ENCODE measurements at places on chromosomes 3 and 15.

- DNase-seq, result no peak
Observed at GRCh38 chr3:114242947-114243346, 5.6 kb upstream of the ZNF80 start.

GRCh38 chr3:107446706-107447105, 69.5 kb downstream of the CCDC54 start:
- no peak for DNase-seq

DNA sequence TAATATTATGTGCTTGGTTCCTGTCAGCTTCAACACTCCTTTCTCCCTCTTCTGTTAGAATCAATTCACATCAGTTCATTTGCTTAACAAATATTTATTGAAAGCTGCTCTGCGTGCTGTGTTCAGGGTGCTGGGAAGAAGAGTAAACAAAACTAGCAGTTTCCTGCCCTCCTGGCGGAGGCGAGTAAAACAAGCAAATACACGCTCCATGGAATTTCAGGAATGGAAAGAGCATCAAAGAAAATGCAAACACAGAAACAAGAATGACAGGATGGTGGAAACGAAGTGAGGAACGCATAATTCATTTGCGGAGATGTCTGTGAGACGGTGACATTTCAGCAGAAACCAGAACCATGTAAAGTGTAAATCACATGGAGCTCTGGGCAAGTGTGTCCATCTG, 49.4 kb upstream of the SPTSSB start:
- no peak for DNase-seq

DNA sequence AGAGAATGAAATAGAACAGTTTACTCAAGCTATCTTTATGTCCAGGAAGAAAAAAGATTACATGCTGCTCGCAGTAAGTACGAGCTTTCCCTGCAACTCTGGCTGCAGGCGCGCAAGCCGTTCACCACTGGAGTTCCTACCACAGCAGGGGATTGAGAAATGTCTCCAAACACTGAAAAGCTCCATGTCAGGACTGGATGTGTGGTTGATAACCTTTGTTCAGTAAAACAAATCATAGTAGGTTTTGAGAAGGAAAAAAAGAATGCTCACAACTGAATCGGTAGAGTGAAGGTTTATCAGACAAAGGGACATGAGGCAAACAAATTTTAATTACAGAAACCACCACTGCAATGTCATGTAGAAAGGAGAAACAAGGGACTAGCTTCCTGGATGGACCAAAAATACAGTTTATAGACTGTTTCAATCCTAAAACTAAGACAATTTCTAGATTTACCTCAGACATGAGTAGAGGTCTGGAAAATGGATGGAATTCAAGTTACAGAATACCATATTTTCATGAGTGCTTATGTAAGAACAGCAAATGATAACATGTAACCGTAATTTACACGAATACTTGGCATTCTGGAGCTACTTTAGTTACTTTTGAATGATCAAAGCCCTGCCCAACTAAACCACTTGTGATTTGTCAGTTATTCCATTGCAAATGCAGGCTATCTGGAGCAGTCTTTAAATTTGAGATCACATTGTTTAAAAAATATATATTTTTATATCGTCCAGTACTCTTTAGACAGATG, 471.1 kb downstream of the SHQ1 start:
- DNase-seq, result no peak

DNA sequence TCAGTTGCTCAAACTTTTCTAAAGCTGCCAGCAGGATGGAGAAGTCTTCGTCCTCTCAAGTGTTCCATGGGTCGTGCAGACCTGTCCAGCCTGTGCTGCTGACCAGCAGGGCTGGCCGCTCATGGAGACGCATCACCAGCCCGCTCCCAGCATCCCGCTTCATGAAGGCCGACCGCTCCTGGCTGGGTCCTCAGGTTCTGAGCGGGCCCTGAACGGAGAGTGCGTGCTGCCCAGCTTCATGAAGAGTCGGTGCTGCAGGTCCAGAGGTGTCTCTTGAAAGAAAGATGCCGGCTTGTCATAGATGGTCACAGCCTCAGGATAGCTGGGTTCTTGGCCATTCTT, 75.8 kb upstream of the KCNAB1 start:
- no peak for DNase-seq

GRCh38 chr3:33711100-33711499, 7.0 kb downstream of the CLASP2 start:
- no peak for DNase-seq

- DNase-seq, result no peak
Observed at GRCh38 chr3:10709110-10709781, 106.8 kb upstream of the SLC6A11 start.

DNA sequence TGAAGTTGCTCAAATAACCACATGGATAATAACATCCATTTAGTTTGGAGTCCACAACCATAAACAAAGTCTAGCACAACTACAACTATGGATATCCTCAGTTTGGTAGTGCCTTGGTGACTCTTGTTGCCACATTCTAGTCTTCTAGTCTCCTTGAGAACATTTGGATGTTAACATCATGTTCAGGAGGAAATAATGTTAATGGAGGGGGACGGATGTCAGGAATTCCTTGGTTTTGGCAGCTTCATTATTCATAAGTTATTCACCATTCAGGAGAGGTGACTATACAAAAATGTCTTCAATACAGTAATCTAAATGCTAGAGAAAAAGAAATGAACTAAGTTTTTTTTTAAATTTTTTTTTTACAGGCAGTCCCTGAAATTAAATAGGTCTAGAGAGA, 26.4 kb upstream of the GABPB1 start:
- DNase-seq, result no peak

DNA sequence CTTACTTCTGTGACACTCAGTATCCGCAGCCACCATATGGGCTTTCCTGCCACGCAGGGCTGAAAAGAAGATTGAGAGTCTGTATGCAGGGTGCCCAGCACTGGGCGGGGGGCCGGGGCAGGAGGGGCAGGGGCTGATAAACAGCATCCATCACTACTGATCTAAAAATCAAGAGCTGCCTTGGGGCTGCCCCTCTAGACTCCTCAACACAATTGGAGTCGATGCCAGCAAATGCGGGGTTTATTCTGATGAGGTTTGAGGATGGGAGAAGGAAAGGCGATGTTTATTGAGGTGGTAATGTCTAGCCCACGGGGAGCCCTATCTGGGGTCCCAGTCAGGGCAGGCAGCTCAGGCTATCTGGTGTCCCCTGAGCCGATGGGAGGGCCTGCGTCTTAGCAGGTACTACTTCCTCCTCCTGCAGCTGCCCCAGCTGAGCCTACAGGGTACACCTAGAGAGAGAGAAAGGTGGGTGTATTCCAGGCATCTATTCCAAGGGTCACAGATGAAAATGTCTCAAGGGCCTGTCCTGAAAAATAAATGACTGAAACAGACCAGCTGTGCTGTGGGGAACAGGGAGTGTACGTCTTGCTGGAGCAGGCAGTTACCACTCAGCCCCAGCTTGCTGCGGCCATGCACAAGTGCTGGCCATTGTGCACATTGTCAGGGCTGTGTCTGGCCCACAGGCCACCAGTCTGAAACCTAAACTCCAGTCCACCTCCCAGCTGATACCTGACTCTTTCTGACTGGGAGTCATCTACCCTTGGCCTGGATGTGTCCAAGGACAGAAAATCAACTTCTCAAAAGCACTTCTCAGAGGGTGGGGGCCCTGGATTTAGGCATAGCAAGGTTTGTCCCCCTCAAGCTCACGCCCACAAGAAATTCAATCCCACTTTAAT, 19.5 kb downstream of the ISG20 start:
- DNase-seq, result no peak

DNA sequence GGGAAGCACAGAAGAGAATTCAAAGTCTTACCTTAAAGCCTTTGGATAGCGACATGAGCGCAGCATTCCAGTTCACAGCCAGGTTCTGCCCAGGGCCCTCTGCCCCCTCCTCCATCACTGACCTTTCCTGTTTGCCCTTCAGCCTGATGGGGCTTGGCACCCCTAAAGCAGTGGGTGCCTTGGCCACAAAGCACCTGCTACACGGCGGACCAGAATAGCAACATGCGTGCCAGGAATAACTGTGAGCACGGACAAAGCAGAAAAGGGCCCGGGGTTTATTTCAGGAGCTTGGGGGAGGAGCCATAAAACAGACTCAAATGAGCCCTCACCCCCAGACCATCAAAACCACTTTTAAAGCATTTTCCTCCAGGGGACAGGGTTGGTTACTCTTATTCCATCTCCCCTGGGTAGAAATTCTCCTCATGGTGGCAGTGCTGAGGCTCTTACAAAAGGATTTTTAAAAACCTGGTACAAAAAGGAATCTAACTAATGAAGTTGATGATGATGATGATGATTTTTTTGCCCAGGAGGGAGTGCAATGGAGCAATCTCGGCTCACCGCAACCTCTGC, 135.4 kb downstream of the KLF13 start:
- DNase-seq, result no peak

DNA sequence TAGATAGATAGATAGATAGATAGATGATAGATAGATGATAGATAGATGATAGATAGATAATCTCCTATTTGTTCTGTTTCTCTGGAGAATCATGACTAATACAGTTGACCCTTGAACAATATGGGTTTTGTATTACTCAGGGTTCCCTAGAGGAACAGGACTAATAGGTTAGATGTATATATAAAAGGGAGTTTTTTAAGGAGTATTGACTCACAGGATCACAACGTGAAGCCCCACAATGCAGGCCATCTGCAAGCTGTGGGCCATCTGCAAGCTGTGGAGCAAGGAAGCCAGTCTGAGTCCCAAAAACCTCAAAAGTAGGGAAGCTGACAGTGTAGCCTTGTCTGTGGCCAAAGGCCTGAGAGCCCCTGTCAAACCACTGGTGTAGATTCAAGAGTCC, 67.6 kb downstream of the PYDC2 start:
- no peak for DNase-seq

- DNase-seq, result no peak
Observed at GRCh38 chr3:147507638-147508286, 98.6 kb downstream of the ZIC1 start.

- no peak for DNase-seq
Observed at GRCh38 chr3:188394623-188395022, 240.7 kb downstream of the LPP start.

DNA sequence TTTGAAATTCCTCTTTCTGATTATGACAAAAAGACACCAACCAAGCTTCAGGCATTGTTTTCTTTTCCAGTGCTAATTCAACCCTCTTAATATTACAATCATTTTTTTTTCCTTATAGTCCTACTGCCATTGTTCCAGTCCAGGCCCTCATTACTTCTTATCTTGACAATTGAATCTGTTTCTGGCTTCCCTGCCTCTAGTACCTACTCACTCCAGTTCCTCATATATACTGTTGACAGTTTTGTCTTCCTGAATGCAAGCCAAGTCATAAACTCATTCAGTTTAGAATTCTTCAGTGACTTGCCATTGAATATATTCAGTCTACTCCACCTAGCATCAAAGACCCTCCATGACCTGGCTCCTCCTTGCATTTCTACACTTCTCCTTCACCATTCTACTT, 507.4 kb downstream of the FGF12 start:
- DNase-seq, result no peak

DNA sequence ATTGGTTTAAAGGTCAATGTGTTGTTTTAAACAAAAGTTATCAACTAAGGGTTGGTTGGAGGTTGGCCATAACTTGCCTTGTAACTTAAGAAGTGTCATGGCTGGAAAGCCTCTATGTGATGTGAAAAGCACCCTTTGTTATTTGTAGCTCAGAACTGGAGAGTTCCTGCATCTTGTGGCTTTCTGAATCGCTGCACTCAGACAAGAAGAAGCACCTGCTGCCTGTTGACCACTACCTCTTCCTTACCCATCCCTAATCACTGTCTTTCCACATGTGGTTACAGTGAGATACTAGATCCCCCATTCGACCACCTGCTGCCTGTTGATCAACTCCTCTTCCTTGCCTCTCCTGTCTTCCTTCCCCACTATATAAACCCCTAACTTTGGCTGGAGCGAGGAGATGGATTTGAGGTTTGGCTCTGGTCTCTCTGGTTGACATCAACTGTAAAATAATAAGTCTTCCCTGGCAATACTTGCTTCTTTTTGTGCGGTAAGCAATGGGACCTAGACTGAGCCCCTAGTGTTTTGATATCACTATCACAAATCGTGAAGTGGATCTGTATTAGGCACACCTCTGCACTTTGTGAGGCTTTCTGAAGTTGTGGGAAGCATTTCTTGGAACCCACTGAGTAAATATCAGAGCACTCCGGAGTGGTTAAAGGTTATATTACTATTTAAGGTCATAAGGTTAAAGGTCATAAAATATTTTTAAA, 13.8 kb downstream of the RPL39L start:
- no peak for DNase-seq

DNA sequence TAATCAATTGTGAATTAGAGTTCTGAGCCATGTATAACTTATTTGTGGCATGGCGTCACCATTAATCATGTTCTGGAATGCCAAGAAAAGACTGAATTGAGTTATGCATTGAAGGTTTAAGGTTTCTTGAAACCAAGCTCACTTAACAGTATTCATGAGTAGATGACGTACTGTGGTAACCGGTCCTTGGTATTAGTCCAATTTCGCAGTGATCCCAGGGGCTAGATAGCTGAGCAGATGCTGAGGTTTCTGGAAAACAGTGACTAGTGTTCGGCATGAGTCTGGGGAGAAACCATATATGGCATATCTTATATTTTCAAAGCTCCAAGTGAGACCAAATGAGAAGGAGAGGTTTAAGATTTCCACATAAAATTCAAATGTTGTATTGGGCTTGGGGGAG, 218.3 kb upstream of the LYSMD4 start:
- DNase-seq, result no peak

- no peak for DNase-seq
Observed at GRCh38 chr3:53023072-53023823, 22.6 kb downstream of the SFMBT1 start.

DNA sequence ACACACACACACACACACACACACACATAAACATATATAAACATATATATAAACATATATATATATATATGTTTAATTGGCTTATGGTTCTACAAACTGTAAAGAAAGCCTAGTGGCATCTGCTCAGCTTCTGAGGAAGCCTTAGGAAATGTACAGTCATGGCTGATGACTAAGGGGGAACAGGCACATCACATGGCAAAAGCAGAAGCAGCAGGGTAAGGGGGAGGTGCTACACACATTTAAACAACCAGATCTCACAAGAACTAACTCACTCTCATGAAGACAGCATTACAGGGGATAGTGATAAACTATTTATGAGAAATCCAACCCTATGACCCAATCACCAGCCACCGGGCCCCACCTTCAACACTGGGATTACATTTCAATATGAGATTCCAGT, 922.9 kb downstream of the SI start:
- DNase-seq, result no peak

GRCh38 chr3:7813365-7813764, 688.3 kb upstream of the LMCD1 start:
- DNase-seq, result no peak

GRCh38 chr3:123286308-123287023, 84.7 kb downstream of the SEC22A start:
- no peak for DNase-seq

- DNase-seq, result no peak
Observed at GRCh38 chr3:46852334-46852720, 10.9 kb downstream of the MYL3 start.

- no peak for DNase-seq
Observed at GRCh38 chr3:104269771-104270170, 1096.9 kb upstream of the ALCAM start.

- no peak for DNase-seq
Observed at GRCh38 chr15:85444122-85444745, 63.8 kb downstream of the AKAP13 start.

- no peak for DNase-seq
Observed at GRCh38 chr3:53850895-53851294, 4.5 kb downstream of the IL17RB start.

Measured in activated CD8-positive, alpha-beta memory T cell treated with anti-CD3 and anti-CD28 coated beads, Interleukin-2, amount 50 U/mL, for 4 hours (primary cell).